ENCODE measurements at places on chromosomes 6 and 20.

DNA sequence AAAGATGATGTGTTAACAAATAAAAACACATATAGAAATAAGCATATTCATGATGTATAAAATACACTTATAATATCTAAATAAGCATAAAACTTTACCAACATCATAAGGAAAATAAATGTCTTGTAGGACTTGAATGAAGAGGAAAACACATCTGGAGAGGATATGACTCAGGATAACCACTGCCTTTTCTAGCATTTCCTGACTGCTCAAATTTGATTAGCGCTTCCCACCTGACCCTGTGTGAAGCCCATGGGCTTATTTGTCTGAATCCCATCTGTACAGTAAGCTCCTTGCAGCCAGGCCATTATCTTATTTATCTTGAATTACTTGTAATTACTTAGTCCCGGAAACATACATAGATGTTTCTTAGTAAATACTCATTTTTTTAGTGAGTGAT, 608.6 kb downstream of the COL12A1 start:
- DNase-seq: no peak

DNA sequence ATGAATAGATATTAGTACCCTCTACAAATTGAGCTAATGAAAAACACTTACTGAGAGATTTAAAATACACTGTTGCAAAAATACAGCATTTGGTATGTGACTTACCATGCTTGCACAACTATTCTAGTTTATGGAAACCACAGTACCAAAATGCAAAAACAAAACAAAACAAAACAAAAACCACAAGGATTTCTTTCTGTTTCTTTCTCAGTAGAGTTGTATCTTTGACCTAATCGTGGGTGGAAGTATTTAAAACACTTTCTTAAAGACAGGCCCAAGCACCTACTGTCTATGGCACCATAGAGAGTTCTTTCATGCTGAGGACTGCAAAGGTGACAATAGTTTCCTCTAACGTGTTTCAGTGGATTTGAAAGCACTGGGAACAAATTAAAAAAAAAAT, 95.3 kb upstream of the C6orf118 start:
- no peak for DNase-seq

DNA sequence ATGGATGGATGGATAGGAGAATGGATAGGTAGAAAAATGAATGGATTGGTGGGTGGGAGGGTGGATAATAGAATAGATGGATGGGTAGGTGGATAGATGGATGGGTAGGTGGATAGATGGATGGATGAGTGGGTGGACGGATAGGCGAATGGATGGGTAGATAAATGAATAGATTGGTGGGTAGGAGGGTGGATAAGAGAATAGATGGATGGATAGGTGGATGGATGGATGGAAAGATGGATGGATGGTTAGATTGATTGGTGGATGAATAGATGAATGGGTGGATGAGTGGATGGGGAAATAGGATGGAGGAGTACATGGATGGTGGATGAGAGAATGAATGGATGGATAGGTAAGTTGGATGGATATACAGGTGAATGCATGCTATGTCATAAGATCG, 110.5 kb downstream of the CEBPB start:
- no peak for DNase-seq

DNA sequence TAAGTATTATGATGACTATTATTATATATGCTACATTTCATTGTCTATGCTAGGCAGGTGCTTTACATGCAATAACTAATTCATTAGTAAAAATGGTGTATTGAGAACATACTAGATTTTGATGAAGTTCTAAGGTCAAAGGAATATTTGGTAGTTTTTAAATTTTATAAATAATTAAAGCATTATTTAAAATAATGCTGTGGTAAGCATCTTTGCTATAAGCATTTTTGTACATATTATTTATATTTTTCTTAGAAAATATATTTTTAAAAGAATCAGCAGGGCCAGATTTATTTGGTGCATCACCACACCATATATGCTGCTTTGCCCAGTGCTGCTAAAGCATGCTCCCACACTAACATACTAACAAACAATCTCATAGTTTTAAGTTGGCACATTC, 517.9 kb downstream of the C6orf118 start:
- DNase-seq: no peak

DNA sequence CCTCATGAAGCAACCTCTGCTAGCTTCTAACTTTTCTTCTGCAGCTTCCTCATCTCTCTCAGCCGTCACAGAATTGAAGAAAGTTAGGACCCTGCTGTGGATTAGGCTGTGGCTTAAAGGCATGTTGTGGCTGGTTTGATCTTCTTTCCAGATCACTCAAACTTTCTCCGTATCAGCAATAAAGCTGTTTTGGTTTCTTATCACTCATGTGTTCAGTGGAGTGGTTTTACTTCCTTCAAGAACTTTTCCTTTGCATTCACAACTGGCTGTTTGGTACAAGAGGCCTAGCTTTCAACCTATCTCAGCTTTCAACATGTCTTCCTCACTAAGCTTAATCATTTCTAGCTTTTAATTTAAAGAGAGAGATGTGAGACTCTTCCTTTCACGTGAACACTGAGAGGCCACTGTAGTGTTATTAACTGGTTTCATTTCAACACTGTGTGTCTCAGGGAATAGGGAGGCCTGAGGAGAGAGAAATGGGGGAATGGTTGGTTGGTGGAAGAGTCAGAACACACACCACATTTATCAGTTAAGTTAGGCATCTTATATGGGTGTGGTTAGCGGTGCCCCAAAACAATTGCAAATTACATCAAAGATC, 17.2 kb downstream of the ZSCAN23 start:
- DNase-seq: no peak

GRCh38 chr20:62624325-62624690, 18.0 kb upstream of the SLCO4A1 start:
- DNase-seq: peak; percentile 71

DNA sequence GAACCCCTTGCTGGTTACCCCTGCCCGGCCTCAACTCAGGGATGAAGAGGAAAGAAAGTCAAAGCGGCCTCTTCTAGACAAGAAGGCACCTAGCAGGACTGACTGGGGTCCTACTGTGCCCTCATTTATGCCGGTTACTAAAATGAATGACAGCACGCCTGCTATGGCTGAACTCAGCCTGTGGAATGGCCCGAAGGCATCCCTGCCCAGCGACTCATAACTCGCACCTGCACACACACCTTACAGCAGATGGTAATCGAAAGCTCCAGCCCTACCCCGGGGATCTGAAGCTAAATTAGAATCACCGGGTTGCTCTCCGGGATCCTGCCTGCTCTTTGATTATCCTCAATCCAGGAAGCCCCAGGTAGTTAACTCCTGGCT, 747 bp upstream of the TXNDC5 start:
- DNase-seq: no peak

GRCh38 chr6:14384175-14384949, 266.8 kb downstream of the CD83 start:
- no peak for DNase-seq

DNA sequence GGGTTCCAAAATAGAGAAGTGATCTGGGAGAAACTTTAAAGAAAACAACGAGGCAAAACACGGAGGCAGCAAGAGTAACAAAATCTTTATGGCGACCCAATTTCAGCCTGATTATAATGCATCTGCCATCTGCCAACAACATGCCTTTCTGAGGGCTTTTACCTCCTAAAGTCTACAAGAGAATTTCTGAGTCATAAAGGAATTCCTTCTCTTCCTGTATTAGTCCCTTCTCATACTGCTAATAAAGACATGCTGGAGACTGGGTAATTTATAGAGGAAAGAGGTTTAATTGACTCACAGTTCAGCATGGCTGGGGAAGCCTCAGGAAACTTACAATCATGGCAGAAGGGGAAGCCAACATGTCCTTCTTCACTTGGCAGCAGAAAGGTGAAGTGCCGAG, 226.6 kb downstream of the HACE1 start:
- no peak for DNase-seq

DNA sequence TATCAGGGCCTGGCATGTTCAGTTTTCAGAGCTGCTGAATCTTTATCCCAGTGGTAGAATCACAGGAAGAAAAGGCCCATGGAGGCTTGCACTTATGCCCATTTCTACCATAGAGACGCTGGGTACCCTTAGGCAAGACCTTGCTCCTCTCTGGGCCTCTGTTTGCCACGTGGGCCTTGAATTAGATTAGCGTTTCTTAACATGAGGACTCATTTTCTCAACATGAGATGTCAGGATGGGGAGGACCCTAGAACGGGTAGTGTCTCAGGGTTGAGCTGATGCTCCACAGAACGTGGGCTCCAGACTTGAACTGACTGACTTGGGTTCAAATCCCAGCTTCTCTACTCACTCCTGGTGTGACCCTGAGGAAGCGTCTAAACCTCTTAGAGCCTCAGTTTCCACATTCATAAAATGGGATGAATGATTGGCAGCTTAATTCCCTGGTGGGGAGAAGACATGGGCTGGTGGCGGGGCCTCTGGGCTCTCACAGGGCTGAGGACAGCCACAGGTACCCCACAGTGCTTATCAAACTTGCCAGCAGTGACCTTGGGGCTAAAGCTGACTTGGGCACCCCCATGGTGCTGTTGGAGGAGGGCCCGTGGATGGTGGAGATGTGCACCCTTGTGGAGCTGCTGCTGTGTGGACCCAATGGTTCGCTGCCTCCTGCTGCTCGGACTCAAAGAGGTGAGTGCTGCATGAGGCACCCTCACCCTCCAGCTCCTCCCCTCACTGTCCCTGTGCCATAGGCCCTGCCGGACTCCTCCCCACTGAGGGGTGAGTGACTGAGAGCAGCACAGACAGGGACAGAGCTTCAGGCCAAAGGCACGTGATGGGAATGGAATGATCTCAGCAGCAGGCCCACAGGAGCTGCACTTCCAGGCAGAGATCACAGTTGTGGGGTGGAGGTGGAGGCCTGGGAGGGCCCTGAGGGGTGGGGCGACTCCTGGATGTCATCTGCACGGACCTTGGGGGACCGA, 28.2 kb downstream of the SUN5 start:
- no peak for DNase-seq

DNA sequence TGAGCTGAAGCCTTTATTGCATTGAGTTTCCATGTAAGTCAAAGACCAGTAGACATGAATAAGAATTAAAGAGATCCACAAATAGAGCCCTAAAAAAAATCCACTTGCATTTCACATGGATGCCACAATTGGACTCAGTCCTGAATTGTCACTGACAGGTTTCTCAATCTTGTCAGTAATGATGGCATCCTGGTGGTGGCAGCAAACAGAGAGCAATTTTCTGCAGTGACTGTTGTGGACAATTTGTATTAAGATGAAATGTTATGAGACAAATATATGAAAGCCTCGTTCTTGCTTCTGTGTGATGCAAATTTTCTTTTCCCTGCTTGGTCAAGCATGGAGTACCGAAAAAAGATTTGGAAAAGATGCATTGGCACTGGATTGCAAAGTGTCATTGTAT, 278.9 kb downstream of the SAMD5 start:
- DNase-seq: no peak

- no peak for DNase-seq
Measured at GRCh38 chr6:72425003-72425681, 196.7 kb upstream of the KCNQ5 start.

DNA sequence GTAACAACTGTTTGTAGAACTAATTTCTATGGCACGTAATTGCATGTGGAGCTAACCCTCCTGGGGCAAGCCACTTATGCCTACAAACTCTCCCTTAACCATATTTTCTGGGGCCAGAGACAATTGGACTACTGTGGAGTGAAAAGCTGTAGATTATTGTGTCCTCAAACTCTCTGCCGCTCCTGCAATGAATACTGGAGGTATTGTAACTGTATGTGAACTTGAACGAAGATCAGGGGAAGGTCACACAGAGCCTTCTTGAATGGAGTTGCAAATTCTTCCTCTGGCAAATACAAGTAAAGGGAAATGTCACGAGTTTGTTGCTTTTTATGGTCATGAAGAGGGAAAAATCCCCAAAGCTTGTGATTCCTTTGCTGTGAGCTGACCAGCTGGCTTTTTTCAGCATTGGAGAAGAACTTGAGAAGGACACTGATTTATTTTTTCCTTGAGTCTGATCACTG, 18.2 kb downstream of the AKAP12 start:
- no peak for DNase-seq

GRCh38 chr6:129515004-129515403, 195.0 kb downstream of the ARHGAP18 start:
- DNase-seq: no peak

GRCh38 chr20:3407040-3407770, at the start of gene DNAAF9:
TSS of gene DNAAF9 (minus strand) at chr20:3407669. CDS start at chr20:3407557, 112 bp downstream.
- DNase-seq: peak; percentile 56

GRCh38 chr20:54257071-54257816, 49.4 kb downstream of the PFDN4 start:
- DNase-seq: no peak

GRCh38 chr20:58401162-58401561, 12.1 kb downstream of the VAPB start:
- no peak for DNase-seq

- DNase-seq: no peak
Measured at GRCh38 chr20:63359937-63360849, 956 bp downstream of the CHRNA4 start.

DNA sequence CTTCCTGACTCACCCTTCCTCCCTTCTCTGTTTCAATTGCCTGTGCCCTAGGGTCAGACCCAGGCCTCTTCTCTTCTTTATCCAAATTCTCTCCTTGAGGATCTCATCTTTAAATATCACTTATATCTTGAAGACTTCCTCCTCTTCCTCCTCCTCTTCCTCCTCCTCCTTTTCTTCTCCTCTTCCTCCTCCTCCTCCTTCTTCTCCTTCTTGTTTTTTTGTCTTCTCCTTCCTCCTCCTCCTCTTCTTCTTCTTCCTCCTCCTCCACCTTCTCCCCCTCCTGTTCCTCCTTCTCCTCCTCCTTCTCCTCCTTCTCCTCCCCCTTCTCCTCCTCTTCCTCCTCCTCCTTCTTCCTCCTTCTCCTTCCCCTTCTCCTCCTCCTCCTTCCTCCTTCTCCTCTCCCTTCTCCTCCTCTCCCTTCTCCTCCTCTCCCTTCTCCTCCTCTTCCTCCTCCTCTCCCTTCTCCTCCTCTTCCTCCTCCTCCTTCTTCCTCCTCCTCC, 127.6 kb upstream of the AKIRIN2 start:
- DNase-seq: no peak

- DNase-seq: no peak
Measured at GRCh38 chr6:109069746-109070145, 24.9 kb downstream of the SESN1 start.

DNA sequence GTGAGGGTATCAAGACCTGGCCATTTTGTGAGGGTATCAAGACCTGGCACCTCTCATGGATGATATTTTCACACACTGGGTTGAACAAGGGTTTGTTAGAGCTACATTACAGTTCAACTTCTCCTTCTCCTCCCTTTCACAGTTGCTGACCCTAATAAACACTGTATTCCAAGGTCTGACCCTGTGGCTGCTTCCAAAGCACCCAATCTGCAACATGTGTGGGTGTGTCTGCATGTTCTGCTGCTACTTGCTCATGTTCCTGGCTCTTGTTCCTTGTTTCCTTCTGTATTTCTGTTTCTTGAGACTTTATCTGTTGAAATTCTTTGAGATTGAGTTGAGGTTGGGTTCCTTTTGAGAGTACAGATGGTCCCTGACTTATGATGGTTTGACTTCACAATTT, 162.1 kb upstream of the GMDS start:
- no peak for DNase-seq

GRCh38 chr6:85015396-85015990, 251.1 kb upstream of the TBX18 start:
- no peak for DNase-seq

GRCh38 chr6:150118203-150118602, 24.6 kb upstream of the PPP1R14C start:
- no peak for DNase-seq
